ENCODE measurements at places on chromosomes 2 and 18.

DNA sequence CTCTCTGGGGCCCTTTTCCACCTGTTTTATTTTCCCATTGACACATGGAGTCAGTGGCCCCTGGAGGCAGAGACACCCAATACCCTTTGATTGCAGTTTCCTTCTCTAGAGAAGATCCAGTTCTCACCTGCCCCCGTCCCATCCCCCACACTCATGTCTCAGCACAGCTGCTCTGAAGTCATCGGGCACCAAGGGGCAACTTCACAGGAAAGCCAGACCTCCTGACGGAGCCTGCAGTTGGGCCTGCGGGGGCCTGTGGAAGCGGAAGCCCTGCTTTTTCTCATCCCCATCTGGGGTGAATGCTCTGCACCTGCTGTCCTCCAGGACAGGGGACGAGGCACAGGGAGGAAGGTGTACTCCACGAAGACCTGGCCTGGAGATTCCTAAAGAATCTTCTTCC, 308.3 kb upstream of the EPAS1 start:
- no peak for DNase-seq

- no peak for DNase-seq
These were observed 238.8 kb downstream of the TPGS2 start for GRCh38 chr18:36589857-36590543.

GRCh38 chr2:229350117-229350805, 79.2 kb upstream of the PID1 start:
- no peak for DNase-seq

DNA sequence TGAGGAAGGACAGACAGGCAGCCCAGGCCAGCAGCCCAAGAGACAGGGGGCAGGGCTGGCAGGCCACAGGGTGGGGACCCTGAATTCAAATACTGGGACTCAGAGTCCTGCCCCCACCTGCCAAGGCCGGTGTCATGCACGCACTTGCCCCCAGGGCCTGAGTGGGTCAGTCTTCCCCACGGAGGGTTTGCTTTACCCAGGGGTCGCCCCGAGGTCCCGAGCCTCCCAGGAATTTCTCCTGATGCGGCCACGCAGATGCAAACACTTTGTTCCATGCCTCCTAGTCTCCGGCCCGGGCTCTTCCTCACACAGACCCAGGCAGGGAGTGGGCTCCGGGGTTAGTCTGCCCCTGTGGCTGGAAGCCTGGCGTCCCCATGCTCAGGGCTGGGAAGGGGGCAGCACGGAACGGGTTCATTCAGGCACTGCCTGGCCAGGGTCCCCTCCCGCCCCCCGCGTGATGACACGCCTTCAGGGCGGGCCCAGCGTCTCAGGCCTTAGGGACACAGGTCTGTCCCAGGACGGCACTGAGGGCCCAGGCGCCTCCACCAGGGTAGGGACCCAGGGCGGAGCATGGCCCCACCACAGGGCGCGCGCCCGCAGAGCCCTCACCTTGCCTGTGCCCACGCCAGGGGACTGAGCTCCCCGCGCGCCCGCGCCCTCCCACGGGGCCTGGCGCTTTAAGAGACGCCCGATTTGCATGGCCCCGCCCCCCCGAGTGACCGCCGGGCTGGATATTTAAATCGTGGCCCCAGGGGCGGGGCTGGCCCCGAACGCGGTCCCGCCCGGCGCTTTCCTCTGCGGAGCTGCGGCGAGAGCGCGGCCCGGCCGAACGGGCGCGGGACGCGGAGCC, at the start of gene SNED1:
SNED1 (plus strand) TSS at position 763 of the 850 bp plus-strand sequence. CDS start 220 bp downstream, outside the sequence.
- peak; percentile 89 for DNase-seq

DNA sequence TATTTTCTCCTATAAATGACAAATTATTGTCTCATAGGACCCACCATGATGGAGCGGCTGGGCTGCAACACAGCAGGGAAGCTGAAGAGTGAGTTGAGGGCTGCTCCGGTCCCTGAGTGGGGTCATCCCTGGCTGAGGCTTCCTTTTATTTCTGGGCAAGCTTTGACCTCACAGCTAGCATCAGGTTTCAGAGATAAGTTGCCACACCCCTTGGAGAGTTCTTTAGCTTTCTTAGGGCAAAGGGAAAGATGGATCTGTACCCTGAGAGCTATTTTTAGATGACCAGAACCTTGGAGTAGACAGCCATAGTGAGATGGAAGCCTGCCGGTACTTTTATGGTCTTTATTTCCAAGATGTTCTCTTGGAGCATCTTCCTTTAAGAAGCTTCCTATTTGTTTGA, 11.5 kb downstream of the MYL1 start:
- DNase-seq = no peak

GRCh38 chr18:6997808-6998207, 119.8 kb downstream of the LAMA1 start:
- DNase-seq = no peak

- DNase-seq = no peak
These were observed 251.4 kb downstream of the ANKRD30B start for GRCh38 chr18:14999085-14999975.

DNA sequence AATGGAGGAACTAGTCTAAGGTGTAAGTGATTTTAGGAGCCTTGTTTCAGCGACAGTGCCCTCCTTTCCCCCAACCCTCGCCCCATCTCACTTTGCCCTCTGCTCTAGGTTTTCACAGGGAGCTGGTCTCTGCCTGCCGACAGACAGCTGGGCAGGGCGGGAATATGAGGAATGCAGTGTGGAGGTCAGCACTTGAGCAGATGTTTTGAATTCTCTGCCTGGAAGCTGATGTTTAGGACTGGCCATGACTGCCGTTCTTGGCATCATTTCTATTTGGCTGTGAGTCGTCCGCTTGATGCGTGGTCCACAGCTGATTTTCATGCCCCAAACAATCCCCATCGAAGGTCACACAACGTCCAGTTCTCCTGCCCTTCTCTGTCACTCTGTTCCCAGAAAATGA, 55.1 kb upstream of the SIX3 start:
- DNase-seq = no peak

- no peak for DNase-seq
These were observed 41.6 kb upstream of the MAP4K4 start for GRCh38 chr2:101655702-101656422.

GRCh38 chr18:37251679-37252078, 313.9 kb downstream of the CELF4 start:
- no peak for DNase-seq

- no peak for DNase-seq
These were observed 249.4 kb upstream of the FAM98A start for GRCh38 chr2:33848486-33848885.

DNA sequence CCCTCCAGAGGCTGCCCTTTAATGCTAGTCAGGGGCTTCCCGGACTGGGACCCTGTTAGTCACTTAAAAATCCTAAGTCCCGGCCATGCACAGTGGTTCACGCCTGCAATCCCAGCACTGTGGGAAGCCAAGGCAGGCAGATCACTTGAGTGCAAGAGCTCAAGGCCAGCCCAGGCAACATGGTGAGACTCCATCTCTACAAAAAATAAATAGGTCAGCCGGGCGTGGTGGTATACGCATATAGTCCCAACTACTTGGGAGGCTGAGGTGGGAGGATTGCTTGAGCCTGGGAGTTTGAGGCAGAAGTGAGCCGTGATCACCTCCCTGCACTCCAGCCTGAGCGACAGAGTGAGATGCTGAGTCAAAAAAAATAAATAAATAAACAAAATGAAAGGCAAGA, 17.2 kb upstream of the KCNG2 start:
- DNase-seq = no peak

- DNase-seq = peak; percentile 11
These were observed 601.7 kb downstream of the NR4A2 start for GRCh38 chr2:155730804-155731203.

GRCh38 chr2:100292022-100292580, 30.2 kb downstream of the LONRF2 start:
- DNase-seq = peak; percentile 35

- DNase-seq = no peak
These were observed 145.2 kb upstream of the COPS8 start for GRCh38 chr2:236940497-236940896.

GRCh38 chr2:216652566-216652965, 19.3 kb downstream of the IGFBP2 start:
- DNase-seq = no peak

DNA sequence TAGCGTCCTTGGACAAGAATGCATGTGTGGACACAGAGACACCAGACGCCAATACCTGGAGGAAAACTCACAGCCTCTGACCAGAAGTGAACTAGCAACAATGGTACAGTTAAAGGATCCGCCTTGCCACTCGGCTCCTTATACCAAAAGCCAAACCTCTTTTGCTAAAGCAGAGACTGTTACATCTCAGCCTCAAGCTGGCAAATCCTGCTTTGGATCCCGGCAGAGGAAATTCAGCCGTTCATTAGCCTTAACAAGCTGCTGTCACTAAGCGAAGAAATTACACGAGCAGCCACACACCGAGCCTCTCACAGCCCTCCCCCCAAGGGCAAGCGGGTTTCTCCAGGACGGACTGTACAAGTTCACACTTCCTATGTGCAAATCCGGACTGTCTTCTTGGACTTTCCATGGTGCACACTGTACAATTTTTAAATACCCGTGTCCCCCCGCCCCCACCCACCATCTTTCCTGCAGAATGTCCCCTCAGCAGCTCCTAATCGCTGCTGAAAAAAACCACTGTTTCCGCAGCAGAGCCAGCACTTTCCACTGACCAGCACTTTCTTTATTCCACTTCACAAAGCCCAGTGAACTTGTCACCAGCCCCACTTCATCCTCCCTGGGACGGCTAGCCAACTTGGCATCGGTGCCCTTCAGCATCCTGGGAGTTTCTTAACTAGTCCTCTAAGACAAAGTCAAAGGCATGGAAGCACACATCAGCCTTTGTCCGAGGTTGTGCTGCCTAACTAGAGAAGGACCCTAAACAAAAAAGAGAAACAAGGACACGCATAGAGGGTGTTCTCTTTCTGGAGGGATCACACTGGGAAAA, 1.5 kb downstream of the KLF7 start:
- DNase-seq = peak; percentile 87

GRCh38 chr18:3117493-3118192, 102.1 kb downstream of the MYOM1 start:
- no peak for DNase-seq

- DNase-seq = no peak
These were observed 120.8 kb downstream of the RHBDD1 start for GRCh38 chr2:226956659-226957058.

DNA sequence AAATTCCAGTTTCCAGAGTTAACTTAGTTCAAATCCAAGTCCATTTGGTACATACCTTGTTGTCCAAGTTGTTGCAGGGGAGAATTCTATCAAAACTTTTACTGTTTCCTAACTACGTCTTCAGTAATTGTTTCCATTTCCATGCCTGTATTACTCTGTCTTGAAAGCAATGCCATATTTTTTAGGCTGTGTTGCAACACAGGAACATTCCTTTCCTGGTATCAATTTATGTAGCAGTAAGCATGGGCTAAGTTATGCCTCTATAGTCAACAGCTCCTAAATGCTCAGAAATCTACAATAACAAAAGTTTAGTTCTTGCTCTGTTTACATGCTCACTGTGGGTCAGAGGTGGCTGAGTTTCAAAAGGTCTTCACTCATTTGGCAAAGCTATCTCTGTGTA, 1943.8 kb upstream of the PIK3C3 start:
- DNase-seq = no peak
